ENCODE measurements at places on chromosomes 16 and 17.

DNA sequence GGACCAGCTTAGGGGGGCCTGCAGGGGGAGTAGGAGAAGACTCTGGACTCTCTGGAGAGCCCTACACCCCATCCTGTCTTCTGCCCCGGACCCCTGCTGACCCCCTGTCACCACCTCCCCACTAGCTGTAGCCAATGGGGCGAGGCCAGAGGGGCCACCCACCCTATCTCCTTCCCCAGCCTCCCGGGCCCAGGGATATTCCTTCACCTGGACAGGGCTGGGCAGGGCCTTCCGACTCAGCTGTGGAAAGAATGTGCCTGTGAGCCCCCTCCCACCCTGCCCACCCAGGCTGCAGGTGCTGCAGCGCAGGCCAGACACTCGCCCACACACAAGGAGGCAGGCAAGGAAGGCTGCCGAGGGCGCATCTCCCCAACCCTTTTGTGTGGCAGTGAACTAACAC, 23.0 kb downstream of the TSPOAP1 start:
- no peak for DNase-seq

GRCh38 chr16:65740711-65741110, 618.8 kb upstream of the CDH11 start:
- no peak for DNase-seq

DNA sequence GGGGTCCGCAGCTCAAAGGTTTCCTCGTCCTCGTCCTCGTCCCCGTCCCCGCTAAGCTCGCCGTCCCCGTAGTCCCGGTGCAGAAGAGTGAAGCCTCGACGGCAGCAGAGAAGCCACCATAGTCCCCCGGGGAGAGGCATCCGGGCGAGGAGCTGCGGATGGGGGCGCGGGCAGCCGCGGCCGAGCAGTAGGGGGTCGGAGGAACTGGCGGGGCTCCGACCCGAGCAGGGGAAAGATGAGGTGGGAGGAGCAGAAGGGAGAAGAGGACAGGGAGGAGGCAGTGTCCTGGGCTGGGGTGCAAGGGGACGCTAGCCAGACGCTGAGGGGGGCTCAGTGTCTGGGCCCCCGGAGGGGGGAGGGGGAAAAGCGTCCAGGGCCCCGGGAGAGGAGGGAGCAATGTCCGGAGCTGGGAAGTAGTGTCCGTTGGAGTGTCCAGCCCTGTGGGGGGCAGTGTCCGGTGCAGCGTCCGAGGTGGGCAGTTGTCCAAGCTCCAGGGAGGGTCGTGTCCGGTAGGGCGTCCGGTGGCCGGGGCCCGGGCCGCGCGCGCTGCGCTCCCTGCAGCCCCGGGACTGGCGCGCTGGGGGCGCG, at the start of gene PLEKHH3:
PLEKHH3 (minus strand) TSS at position 571 of the 588 bp plus-strand sequence; CDS start at position 140, 431 bp downstream.
- DNase-seq: no peak

GRCh38 chr16:26905336-26905735, 161.4 kb upstream of the C16orf82 start:
- DNase-seq: no peak

GRCh38 chr17:6107791-6108190, 37.6 kb downstream of the WSCD1 start:
- DNase-seq: no peak

DNA sequence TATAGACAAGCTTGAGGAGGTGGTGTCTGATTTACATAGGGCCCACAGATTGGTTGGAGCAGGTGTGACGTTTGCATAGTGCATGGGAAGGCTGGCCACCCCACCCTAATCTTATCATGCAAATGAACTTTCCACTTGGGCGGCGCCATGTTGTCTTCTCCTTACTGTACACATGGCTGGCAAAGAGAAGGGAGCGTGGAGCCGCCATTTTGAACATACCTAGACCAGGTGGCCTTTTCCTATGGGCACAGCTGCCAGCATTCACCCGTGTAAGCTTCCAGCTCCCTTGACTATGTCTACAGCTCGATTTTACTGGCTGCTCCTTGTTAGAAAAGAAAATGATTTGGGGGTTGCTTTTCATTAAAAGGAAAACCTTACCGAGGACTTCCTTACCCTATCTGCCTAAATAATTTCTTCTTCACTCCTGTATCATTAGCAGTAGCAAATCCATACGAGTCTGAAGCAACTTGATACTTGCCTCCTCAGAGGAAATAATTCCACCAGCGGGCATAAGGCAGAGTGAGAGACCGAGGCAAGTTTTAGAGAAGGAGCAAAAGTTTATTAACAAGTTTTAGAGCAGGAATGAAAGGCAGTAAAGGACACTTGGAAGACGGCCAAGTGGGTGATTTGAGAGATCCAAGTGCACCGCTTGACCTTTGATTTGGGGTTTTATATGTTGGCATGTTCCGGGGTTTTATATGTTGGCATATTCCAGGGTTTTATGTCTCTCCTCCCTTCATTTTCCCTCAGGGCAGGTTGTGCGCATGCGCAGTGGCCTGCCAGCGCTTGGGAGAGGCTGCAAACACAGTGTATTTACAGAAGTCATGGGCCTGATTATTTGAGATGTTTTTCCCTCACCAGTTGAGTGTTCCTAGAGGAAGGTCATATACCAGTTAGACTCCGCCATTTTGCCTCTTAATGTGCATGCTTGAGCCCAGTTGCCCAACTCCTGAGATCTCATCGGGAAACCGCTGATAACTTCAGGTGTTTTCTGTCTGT, 65.7 kb downstream of the MARF1 start:
- no peak for DNase-seq

GRCh38 chr17:83144421-83145357, 65.3 kb downstream of the METRNL start:
- no peak for DNase-seq

DNA sequence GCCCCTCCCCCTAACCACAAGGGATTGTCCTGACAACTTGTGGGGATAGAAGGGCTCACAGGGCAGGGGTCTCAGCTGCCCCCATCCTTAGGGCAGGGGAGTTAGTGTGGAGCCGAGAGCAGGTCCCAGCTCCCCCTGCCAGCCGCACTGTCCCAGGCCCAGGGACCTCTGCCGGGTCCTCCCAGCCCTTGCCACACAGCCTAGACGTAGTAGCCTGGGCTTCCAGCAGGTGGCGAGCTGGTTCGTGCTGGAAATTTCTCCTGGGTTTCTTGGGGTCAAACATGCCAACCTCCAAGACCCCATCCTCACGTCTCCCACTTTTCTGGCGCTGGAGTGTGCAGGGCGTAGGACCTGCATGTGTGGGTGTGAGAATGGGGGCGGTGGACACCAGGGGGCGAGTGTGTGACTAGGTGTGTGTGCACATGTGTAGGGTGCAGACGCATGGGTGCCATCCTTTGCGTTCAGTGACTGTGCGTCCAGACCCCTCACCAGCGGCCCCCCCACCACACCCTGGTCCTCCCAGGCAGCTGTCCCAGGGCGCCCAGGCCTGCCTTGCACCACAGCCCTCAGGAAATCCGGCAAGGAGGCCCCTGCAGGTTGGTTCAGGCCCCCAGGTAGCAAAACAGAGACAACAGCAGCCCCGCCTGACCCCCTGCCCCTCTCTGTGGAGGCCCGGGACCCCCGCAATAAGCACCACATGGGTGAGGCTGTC, 29.5 kb downstream of the SBK1 start:
- peak; percentile 48 for DNase-seq

DNA sequence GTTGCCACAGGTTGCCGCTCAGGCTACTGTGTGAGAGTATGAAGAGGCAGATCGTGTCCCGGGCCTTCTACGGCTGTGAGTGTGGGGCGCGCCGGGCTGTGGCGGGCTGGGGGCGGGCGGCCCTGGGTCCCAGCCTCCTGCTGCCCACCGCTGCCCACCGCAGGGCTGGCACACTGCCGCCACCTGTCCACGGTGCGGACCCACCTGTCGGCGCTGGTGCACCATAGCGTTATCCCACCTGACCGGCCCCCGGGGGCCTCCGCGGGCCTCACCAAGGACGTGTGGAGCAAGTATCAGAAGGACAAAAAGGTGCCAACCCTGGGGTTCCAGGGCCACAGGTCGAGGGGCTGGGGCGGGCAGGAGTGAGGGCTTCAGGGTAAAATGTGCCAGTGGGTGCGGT, 28.7 kb downstream of the MNT start:
- no peak for DNase-seq

- no peak for DNase-seq
Observed at GRCh38 chr17:41324180-41325075, 8.9 kb upstream of the KRTAP17-1 start.

- DNase-seq: no peak
Observed at GRCh38 chr16:60727851-60728250, 1308.4 kb downstream of the CDH8 start.

GRCh38 chr17:28926366-28926765, 23.5 kb upstream of the DHRS13 start:
- no peak for DNase-seq

GRCh38 chr17:76714822-76715495, 4.2 kb upstream of the MXRA7 start:
- peak; percentile 72 for DNase-seq

GRCh38 chr17:77569846-77570564, 388.5 kb upstream of the TNRC6C start:
- no peak for DNase-seq

DNA sequence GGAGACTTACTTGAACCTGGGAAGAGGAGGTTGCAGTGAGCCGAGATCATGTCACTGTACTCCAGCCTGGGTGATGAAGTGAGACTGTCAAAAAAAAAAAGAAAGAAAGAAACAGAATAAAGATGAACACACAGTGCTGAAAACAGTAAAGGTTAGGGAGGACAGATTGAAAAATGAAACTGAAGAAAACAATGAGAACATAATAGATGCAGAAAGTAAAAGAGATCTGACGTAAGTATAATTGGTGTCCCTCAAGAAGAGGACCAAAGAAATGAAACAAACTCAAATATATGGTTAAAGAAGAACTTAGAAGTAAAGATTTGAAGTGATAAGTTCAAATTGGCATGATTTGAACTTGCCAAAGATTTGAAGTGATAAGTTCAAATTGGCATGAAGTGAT, 7.1 kb downstream of the DCAF7 start:
- DNase-seq: no peak

- no peak for DNase-seq
Observed at GRCh38 chr16:89691231-89691985, 4.9 kb downstream of the CDK10 start.

GRCh38 chr17:81422776-81423697, 27.8 kb downstream of the BAHCC1 start:
- no peak for DNase-seq

DNA sequence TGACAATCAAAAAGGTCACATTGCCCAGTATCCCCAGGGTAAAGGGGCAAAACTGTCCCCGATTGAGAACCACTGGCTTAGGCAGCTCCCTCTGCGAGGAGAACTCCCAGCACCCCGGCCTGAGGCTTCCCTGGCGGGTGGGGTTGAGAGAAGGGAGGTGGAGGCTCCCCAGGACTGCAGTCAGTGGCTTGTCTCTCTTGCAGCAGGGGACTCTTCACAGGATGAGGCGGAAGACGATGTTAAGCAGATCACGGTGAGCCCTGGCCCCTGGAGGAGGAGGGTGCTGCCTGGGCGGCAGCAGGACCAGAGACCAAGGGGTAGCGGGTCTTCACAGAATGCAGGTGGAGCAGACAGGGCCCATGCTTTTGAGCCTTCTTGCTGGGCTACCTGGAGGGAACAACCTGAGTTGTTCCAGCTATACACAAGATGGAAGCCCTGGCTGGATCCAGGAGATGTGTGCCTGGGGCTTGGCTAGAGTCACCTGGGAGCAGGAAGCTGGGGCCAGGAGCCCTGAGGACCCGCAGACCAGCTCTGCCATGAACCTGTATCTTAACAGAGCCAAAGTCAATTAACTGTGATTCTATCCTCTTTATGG, 16.8 kb downstream of the POLR3E start:
- DNase-seq: no peak

DNA sequence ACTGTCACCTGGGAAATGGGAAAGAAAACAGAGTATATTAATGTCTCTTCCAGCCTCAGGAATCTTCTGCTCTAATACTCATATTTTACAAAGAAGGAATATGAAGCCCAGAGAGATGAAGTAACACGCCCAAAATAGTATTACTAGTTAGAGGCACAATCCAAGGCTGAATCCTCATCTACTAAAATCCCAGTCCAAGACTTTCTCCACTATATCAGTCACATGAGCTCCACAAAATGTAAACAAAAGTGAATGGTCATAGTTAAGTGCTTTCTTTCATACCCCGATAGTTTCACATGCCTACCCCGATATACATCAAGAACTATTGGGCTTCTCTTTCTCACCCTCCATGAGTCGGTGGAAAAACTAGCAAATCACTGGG, 965 bp downstream of the INTS2 start:
- DNase-seq: no peak

- no peak for DNase-seq
Observed at GRCh38 chr16:17328932-17329331, 141.8 kb downstream of the XYLT1 start.

DNA sequence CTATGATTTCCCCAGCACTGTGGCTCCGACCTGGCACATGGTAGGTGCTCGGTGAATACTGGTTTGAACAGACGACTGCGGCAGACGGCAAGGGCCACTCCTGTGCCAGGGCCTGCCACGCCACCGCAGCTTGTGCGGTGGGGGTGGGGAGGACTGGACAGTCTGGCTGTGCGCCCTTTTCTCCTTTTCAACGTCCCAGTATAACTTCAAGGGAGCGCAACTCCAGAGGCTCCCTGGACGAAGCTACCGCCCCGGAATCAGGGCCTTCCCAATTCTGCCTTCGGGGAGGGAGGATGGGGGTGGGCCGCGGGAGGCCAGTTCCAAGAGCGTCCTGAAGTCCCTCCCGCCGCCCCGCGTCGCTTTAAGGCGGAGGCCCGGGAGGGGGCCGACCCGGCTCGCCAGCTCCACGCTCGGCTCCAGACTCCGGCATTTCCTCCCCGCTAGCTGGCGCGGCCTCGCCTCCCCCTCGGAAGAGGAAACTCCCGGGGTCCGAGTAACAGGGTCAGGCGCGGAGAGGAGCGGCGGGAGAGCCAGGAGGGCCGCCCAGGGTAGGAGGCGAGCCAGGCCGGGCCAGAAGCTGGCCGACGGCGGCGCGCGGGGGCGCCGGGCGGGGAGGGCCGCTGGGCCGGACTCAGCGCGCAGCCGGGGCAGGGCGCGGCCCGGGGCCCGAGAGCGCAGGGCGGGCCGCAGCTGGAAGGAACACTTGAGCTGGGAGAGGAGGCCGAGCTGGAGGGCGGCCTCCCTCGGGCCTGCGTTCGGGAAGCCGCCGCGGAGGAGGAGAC, at the start of gene ITPRIPL2:
ITPRIPL2 (plus strand) TSS at position 388 of the 782 bp plus-strand sequence. CDS start 498 bp downstream, outside the sequence.
- no peak for DNase-seq

GRCh38 chr17:15265131-15265530, at the start of gene PMP22:
Gene PMP22 (minus strand): TSS chr17:15265326. CDS start chr17:15260727, 4,599 bp downstream.
- DNase-seq: no peak

GRCh38 chr17:59165933-59166342, 10.4 kb downstream of the PRR11 start:
- peak; percentile 18 for DNase-seq

DNA sequence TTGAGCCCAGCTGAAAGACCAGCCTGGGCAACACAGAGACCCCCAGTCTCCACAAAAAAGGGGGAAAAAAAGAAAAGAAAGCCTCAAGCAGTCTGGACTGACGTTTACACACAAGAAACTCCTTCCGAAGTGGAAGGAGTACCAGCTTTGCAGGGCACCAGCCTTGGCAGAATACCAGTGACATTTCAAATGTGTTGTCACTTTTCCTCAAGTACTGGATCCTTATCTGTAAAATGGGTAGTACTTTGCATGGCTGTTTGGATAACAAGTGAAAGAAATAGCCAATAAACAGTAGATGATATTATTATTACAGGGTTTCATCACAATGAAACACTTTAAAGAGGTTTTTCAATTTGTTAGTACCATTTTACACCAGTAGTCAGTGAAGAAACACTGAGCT, 14.2 kb downstream of the YWHAE start:
- no peak for DNase-seq

- no peak for DNase-seq
Observed at GRCh38 chr16:83727018-83727417, 80.8 kb upstream of the HSBP1 start.
